AG04450 (cell line): ENCODE measurements at places on chromosomes 2 and 18. TPM values are rescaled to one million over a fixed set of nuclear protein-coding genes. Genes with fewer than 3 reads are reported as not detected.

GRCh38 chr2:233402346-233402745 lies 48.1 kb downstream of the DGKD start:
- no peak for DNase-seq

GRCh38 chr2:213104903-213105202 lies 46.6 kb downstream of the IKZF2 start:
- no peak for DNase-seq

Gene RBMS1
- polyA plus RNA-seq: 89.4 and 107 TPM in 2 replicates

GRCh38 chr2:224584785-224585210 lies 365 bp downstream of the CUL3 start:
- no peak for DNase-seq

Gene CD8B2
- polyA plus RNA-seq: not detected in 2 replicates

DNA sequence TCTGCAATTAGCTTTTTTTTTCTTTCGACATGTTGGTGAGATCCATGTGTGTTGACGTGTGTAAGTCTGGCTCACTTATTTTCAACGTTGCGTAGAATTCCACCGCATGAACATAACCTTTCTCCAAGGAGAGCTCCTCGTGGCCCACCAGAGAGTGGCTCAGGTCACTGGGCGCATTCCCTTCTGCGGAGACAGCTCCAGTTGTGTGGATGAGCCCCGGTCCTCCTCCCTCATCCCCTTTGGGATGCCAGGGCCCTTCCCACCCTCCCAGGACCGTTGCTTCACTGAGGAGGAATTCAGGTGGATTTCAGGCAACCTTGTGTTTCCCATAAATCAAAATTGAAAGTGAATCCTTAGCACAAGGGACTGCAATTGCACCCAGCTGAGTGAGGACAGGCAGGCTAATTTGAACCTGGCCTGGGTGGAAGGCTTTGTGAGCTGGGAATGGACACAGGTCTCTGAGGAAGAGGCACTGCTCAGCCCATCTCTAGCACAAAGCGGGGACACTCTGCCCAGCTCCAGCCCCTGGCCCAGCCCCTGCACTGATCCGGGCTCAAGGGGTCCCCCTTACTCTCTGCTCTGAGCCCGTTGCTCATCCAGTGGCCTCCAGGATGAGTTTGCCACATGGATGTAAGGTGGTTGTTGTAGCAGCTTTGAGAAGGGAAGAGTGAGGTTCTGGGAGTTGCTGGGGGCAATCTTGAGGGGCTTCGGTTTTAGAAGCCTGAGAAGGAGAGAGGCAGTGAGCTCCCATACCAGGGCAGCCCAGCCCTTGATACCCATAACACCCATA lies 57.8 kb upstream of the HAAO start:
- DNase-seq: no peak

Gene DPYSL5
- polyA plus RNA-seq: not detected in 2 replicates

Gene CHST9
- polyA plus RNA-seq: not detected in 2 replicates

GRCh38 chr2:121501554-121501953 lies 29.1 kb upstream of the RNU4ATAC start:
- DNase-seq: no peak

Gene VAMP5
- 100 and 123 TPM in 2 replicates for polyA plus RNA-seq

GRCh38 chr2:216731465-216731864 lies 36.1 kb upstream of the IGFBP5 start:
- no peak for DNase-seq

- no peak for DNase-seq
Observed at GRCh38 chr2:46836295-46837111, 79.1 kb downstream of the MCFD2 start.

Gene NBEAL1
- 11.1 and 11.7 TPM in 2 replicates for polyA plus RNA-seq
